ENCODE measurements at places on chromosomes 7 and 10.

GRCh38 chr10:132309879-132310591 lies 2.3 kb upstream of the STK32C start:
- DNase-seq, result no peak

DNA sequence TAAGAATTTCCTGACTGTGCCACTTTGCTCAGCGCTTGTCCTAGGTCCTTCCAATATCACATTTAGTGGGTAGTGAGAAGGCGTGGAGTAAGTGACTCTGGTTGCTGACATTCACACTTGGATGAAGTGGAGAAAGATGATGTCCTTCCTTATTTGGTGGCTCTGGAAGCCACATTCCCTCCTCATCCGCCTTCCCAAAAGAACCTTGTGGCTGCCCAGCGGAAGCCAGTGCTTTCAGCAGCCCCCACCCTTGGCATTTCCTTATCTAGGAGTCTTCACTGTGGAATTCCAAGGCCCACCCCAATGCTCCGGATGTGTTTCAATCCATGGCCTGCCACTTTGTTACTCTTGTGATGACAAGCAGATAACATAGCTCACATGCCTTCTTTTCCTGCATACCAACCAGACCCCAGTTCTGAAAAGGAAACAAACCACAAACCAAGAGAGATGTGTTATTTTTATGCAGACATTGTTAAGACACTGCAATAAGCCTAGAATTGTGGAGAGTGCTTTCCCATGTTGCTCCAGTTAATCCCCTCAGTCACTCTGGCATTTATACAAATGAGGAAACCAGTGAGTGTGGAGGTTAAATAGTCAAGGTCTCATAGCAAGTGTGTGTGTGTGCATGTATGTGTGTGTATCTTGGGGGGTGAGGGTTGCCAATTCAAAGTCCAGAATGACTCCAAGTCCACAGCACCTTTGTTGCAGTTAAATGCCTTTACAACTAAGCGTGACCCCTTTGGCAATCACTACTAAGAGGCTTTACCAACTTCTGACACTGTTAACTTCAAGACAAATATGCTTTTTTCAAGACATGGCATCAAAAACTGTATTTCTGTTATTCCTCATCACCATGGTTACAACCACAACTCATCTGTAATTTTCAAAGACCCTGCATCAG lies 10.3 kb upstream of the ANKRD1 start:
- no peak for DNase-seq

GRCh38 chr7:91603707-91604106 lies 276.8 kb downstream of the MTERF1 start:
- DNase-seq, result no peak

DNA sequence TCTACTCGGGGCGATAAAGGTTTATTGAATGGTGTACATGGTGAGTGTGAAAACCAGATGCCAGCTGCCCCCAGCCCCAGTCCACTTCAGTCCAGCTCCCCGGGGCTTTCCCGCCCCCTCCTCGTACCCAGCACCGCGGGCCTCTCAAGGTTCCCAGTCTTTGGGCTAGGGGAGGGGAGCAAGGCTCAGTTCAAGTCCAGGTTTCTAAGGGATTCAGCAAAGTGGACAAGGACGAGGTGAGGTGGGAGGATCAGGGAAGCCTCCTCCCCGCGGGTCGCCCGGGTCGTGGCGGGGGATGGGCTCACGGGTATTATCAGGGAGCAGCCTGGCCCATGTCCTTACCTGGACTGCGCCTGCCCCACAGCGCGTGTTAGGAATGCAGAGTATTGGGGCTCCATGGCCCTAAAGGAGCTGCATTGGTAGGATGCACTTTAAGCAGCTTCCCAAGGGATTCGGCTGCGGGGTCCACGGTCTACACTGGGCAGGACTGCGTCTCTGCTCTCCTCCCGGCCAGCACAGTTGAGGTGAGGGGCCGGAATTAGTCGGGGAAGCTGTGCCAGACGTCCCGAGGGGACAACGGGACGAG lies 541 bp upstream of the PFKFB3 start:
- DNase-seq, result no peak
